Effector CD4-positive, alpha-beta T cell (primary cell): ENCODE measurements at places on chromosomes 6 and 20.
A peak's percentile ranks its signal among the peaks of the same experiment; 100 is the strongest.

GRCh38 chr6:153941768-153942167 is 97.3 kb upstream of the OPRM1 start:
- DNase-seq: no peak

DNA sequence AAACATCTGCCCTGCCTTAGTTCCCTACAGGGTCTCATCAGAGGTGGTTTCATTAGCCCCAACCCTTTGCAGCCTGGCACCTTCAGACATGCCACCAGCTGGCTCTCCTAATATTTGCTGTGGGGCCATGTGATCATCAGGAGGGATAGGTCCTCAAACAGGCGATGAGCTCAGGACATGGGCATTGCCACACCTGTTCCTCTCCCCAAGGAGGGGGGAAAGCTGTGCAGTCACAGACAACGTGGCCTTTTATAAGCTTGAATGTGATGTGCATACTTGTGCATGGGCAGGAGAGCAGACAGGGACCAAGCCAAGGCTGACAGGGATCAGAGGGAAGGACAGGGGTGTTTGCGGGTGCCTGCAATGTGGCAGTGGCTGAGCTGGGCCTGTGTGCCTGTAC is 78.8 kb upstream of the ZNFX1 start:
- DNase-seq: no peak

DNA sequence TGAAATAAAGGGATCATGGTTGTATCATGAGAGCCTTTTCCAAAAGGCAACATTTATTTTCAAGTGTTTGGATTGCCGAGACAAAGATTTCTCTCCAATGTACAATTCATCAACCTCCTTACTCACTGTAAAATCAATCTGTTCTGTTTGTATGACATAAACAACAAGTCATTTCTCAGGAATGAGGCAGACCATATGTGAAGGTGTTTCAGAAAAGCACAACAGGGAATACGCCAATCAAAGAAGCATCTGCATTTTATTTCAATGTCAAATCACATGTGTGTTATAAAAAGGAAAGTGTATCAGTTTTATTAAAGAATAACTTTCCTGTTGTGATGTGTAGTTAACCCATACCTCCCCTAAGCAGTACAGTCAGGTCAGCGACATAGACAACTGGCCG is 653.7 kb downstream of the TFAP2A start:
- DNase-seq: no peak

- no peak for DNase-seq
These were observed 18.5 kb upstream of the ISM1 start for GRCh38 chr20:13202565-13202964.

- DNase-seq: peak; percentile 33
These were observed 112.6 kb upstream of the RALGAPA2 start for GRCh38 chr20:20824924-20825584.

GRCh38 chr20:15618110-15618509 is 955.1 kb downstream of the KIF16B start:
- no peak for DNase-seq

DNA sequence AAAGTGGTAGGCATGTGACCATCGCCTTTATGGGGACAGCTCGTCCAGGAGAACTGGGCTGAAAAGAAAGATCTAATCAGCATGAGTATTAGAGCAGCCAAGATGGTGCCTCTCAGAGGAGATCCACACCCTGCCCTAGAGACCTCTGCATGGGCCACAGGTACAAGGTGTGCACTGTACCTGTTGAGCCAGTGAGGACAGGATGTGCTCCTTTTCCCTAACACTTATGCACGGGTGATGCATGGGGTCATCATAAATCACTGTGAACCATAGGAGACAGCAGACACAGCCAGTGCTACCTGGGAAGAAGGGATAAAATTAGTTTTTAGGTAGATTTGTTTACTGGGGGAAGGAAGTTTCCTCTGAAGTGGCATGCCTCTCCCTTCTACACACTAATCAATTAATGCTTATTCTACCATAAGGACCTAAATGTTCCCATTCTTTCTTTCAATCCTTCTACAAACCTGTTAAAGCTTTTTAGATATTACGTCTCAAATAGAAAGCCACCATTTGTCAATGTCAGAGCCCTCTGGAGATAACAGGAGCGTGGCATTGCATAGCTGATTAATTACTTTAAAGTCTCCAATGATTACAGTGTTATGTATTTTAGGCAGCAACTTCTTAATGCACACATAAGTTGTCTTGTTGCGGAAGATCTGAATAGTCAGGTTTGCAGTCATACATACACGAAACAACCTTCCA is 13.6 kb downstream of the SLC17A2 start:
- DNase-seq: no peak

- DNase-seq: no peak
These were observed 132.3 kb downstream of the TINAG start for GRCh38 chr6:54440549-54440948.

DNA sequence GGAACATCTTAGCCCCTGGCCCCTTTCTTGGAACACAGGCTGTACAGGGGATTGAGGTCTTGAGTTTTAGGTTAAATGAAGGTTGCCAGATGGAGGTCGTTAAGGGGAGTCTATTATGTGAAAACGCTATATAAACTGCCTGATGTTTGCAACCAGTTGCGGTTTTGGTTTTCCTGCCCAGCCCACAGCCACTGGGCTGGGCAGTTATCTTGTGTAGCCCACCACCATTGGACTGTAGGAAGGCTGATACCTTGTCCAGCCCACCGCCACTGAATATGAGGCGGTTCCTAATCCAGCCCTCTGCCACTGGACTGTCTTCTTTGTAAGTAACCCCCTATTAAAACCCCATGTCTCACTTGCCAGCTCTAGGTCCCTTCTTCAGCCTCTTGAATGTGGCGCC is 42.3 kb upstream of the COL21A1 start:
- no peak for DNase-seq

DNA sequence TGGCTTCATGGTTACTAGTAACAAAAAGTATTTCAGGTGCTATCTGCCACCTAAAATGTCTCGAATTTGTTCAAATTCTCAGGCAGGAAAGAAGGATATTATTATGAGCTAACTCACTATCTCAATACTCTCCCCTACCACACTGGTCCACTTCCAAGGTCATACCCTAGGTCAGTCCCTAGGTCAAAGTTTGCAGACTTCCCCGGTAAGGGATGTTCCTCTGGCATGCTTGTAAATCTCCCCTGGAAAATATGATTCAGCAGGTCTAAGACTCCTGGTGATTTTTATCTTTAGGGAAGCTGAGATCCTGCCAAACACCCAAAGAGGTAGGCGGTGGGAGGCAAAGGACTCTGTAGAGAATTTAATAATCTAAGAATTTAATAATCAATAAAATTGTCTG is 6.7 kb downstream of the AHCY start:
- DNase-seq: no peak

DNA sequence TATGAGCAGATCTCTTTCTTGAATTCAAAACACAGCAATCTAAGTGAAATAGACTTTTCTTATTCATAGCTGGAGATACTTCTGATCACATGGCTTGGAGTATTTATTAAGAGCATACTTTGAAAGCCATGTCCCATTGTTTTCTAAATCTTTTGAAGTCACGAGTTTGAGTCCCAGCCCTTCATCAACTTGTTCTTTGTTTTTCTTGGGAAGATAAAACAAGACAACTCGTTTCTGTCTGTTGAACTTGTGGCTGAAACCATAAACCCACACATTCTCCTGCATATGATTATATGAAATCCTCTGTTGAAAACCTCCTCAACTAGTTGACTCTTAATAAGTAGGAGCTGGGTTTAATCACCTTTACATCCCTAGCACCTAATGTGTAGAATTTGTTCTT is 3.3 kb downstream of the RNF144B start:
- no peak for DNase-seq

DNA sequence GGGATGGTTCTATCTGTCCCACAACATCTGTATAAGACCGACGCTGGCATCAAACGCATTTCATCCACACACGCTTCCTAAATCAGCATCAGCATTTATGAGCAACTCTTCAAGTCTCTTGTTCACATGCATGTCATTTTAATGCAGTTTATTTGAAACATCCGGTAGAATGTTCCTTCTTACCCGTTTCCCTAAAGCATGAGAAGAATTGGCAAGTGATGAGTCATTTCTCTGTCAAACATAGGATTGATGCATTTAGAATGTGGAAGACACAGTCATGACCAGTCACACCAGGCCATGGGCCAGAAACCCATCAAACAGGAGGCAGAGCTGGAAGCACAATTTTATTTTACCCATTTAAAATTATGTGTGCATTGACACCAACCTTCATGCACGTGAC is 122.8 kb downstream of the UST start:
- DNase-seq: no peak

- DNase-seq: no peak
These were observed 2.7 kb downstream of the KIAA0408 start for GRCh38 chr6:127456465-127456864.

GRCh38 chr20:62177307-62177706 is 5.5 kb upstream of the MTG2 start:
- no peak for DNase-seq

DNA sequence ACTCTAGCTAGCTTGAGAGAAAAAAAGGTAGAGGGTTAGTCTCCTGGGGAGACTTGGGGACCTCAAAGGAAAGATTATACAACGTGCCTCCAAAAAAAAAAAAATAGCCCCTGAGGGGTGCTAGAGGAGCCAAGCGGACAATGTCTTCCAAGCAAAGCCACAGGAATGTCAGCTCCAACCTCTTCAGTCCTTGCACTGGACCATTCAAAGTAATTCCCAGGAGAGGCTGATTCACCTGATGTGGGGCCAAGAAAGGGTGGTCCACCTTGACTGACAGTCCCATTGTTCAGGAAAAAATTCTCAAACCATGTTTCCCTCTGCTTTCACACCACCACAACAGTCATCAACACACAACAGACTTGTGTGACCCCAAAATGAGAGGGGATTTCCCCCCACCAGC is 30.7 kb downstream of the ASIP start:
- DNase-seq: no peak

GRCh38 chr6:40573221-40573620 is 13.9 kb downstream of the LRFN2 start:
- no peak for DNase-seq

DNA sequence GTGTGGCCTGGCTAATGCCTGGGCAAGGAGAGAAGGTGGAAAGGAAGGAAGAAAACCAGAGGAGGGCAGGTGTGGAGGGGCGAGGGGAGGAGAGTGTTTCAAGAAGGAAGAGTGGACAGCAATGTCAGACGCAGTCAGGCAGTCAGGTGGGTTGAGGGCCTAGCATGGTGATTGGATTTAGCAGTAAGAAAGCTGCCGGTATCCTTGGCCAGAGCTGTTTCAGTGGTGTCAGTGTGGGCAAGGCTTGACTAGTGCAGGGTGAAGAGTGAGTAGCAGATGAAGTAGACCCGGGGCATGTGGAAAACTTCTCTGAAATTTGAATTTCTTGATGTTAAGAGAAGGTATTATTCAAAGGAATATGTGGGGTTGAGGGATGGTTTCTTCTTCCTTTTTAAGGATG is 27.0 kb downstream of the SNX9 start:
- no peak for DNase-seq

- no peak for DNase-seq
These were observed 10.9 kb upstream of the MRS2 start for GRCh38 chr6:24391756-24392405.

GRCh38 chr6:48552905-48553304 is 441.9 kb upstream of the PTCHD4 start:
- no peak for DNase-seq

DNA sequence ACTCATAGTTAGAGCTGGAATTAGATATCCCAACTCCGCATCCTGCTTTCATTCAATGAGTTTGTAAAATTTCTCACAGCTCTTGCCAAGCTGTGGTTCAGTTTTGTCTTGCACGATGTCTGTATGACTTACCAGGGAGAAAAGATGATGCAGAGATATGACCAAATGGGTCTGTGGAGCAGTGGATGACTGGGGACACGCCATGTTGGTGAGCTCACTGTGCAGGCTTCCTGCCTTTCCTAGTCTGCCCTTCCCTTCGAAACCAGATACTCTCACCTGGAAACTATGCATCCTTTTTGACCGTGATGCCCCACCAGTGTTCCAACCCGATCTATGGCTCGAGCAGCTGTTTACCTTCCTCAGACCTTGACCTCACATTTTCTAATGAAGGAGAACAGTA is 262.7 kb upstream of the BMP2 start:
- no peak for DNase-seq

- DNase-seq: no peak
These were observed 1.9 kb downstream of the GINM1 start for GRCh38 chr6:149567945-149568585.

GRCh38 chr20:57672164-57672563 is 37.7 kb downstream of the PMEPA1 start:
- DNase-seq: no peak

- DNase-seq: no peak
These were observed 10.5 kb upstream of the BMP2 start for GRCh38 chr20:6756693-6757595.

- DNase-seq: no peak
These were observed 90.4 kb downstream of the FARS2 start for GRCh38 chr6:5351552-5352210.

GRCh38 chr6:169168706-169169105 is 84.9 kb downstream of the THBS2 start:
- no peak for DNase-seq

DNA sequence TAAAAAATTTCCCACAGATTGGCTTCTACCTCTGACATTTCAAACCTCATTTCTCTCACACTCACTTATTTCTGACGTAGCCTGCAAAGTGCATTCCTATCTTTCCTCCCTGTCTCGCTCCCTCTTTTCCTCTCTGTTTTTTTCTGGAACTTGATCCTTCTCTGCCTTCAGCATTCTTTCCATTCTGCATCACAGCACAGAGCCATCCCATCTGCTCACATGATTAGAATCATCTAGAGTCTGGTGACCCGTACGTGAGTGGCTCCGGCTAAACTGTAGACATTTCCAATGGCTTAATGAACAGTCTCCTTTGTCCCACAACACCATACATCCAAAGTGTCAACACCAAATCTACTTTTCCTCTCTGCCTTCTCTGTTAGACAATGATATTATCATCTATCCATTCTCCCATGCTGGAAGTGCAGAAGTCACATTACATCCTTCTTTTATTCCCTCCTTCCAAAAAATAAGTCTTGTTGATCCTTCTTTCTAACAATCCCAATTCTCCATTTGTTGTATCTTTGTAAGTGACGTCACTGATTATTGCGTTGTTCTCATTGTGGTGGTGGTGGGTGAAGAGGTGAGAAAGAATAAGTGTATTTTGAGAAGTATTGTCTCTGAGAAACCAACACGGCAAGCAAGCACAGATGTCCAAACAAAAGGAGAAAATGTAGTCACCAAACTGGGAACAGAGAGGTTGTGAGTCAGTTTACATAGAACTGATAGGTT is 41.6 kb downstream of the OPRM1 start:
- DNase-seq: no peak

DNA sequence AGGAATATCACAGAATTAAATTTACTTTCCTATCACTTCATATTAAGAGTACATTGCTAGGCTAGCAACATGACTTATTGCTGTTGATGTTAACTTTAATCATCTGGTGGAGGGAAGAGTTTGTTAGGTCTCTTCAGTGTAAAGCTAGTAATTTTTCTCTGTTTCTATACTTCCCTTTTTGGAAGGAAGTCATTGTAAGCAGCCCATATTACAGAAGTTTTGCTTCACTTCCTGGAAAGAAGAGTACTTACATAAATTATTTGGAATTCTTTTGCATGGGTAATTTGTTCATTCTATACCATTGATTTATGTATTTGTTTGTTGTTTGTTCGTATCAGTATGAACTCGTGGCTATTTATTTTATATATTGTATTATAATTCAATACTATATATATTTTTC is 405.2 kb downstream of the RFPL4B start:
- no peak for DNase-seq

- peak; percentile 54 for DNase-seq
These were observed 6.9 kb upstream of the HELZ2 start for GRCh38 chr20:63580796-63581461.
